ENCODE measurements at places on chromosomes 4 and X.

GRCh38 chr4:117001077-117001476, 84.3 kb downstream of the TRAM1L1 start:
- no peak for DNase-seq

GRCh38 chr4:35151816-35152572, 1092.3 kb downstream of the ARAP2 start:
- no peak for DNase-seq

DNA sequence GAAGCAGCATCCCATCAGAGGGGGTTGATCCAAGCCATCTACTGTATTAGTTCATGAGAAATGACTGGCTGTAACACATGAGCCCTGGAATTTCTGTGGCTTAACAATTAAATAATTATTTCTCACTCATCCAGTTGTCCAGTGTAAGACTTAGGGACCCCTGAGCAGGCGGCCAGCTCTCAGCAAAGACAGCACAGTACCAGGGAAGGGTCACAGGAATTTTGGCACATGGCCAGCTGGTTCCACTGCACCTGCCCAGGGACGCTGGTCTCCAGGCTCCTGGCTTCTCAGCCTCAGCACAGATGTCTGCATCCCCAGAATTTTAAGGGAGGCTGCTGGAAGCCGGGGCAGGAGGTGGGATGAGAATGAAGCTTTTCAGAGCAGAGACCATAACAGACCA, 93.7 kb upstream of the DHRSX start:
- DNase-seq: no peak

DNA sequence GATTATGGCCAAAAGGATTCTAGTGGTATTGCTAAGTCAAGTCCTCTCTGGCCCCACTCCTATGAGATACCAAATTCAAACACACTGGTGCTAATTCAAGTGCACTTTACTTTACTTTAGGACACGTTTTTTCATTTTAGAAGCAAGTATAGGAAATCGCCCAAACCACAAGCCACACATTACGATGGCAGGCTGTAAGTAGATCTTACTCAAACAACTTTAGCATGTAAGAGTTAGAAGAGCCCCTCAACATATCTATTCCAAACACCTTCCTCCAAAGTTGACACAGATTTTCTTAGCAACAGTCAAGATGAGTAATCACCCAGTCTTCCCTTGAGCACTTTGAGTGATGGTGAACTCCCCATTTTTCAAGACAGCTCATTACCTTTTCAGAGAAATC, 43.6 kb downstream of the DRD5 start:
- DNase-seq: no peak

DNA sequence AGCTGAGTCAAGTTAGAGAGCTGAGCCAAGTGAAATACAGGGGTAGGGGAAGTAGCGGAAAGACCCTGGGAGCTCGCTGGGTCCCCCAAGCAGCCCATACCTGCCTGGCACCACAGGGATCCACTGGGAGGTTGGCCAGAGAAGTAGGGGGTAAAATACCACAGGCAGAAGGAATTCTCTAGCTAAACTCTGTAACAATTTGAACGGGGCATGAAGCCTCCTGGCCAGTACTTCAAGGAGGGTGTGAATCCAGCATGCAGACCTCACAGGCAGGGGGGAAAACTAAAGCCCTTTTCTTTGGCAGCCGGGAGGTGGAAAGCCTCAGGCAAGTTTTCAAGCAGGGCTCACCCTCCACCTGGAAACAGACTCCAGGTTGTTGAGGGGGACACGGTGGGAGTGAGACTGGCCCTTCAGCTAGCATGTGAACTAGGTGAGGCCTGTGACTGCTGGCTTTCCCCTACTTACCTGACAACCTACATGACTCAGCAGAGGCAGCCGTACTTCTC, 3.7 kb upstream of the UGT2A1 start:
- DNase-seq: no peak

DNA sequence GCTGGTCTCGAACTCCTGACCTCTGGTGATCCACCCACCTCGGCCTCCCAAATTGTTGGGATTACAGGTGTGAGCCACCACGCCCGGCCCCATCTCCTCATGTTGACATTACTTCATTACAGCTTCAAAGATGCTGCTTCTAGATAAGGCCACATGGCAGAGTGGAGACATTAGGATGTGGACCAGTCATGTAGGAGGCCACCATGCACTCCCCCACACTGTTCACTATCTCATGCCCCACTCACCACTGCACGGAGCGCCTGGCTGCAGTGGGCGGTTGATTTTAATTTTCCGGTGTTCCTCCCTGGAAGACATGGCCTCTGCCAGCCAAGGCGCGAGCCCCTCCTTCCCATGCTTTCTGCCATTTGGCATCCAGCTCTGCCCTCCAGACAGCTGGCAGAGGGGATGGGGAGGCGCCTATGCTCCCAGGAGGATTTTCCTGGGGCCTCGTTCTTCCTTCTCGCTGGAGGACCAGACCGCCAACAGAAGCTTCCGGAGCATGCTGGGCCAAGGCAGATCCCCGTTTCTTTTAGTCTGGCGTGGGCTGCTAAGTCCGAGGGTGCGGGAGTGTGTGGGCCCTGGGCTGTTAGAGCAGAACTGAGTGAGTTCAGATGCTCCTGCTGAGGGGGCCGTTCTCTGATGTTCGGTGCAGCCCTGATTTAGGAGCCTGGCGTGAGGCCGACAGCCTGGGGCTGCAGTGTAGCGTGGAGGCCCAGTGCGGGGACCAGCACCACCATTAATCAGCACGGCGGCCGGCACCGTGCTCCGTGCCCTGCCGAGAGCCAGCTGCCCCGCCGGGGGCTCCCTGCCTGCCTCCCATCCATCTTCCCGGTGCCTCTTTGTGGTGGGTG, 93.1 kb downstream of the SORCS2 start:
- DNase-seq: peak; percentile 41

DNA sequence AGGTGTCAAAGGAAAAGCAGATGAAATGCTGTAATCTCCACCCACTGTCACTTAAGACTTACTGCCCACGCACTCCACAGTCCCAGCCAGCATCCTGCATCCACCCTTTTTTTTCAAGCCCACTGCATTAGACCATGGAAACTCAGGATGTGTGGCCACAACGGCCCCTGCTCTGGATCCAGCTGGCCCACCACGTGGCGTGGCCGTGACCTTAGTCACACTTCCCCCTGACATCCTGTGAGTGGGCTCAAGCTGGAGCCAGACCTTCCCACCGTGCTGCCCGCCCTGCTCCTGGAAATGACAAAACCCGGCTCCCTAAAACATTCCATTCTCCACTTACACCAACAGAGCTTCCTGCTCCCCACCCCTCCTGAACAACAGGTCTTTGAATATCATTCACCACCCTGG, 588.3 kb upstream of the DIPK2B start:
- no peak for DNase-seq

DNA sequence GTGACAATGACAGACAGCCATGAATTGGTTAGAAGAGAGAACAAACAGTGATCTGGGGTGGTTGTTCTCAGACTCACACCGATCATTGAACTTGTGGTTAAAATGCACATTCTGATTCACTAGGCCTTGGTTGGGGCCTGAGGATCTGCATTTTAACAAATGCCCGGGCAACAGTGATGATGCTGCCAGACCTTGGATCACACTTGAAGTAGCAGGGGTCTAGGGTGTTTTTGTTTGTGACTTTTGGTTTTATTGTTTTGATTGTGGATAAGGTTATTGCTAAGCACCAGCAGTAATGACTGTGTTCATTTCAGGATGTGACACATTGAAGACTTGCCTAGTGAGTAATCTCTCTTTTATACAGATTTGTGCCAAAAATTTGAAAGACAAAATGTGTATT, 36.5 kb downstream of the TXLNG start:
- no peak for DNase-seq

DNA sequence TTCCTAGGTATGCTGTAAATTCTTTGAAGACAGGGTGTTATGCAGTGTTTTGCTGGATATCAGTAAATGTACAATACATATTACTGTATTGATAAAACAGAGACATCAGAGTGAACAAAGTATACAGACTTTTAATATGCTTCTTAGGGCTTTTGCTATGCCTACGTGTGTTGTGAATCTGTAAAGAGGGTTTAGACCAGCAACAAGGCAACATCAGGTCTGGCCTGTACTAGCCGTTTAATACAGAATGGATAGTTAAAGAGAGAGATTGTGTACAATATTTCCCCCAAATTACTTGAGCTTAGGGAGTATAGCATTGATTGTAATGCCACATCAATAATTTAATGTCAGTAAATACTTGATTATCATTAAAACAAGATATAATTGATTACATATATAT, 75.2 kb downstream of the PAQR3 start:
- no peak for DNase-seq

- DNase-seq: no peak
These were observed 17.4 kb downstream of the KLF3 start for GRCh38 chr4:38681281-38681991.

DNA sequence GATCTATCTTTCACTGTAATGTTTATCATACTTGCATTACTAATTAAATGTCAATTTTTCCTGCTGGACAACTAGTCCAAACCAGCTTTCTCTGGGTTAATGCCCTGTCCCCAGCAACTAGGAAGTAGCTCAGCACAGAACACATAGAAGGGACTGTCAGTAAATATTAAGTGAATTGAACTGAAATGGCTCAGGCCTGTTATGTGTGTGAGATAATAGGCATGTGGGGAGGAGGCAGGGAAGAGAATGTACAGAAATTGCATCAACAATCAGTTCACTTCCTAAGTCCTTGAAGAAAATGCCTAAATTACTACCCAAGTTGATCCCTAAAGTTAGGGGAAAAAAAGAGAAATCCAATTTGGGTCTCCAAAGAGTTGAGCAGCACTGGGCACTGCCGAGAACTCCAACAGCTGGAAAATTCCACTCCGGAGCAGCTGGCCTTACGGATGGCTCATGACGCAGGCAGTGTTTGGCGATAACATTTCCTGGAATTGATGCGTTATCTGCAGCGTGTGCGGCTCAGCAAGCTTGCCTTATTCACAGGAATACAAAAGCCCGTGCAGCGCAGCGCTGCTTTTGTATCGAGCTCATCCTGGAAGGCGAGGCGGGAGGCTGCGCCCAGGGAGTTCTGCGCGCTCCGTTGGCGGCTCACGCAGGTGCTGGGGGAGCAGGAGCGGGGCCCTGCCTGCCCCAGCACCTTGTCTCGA, 297.3 kb upstream of the LCORL start:
- peak; percentile 17 for DNase-seq

GRCh38 chrX:24426340-24426913, 38.7 kb upstream of the PDK3 start:
- DNase-seq: no peak

GRCh38 chr4:8433136-8433535, 7.4 kb downstream of the ACOX3 start:
- no peak for DNase-seq

DNA sequence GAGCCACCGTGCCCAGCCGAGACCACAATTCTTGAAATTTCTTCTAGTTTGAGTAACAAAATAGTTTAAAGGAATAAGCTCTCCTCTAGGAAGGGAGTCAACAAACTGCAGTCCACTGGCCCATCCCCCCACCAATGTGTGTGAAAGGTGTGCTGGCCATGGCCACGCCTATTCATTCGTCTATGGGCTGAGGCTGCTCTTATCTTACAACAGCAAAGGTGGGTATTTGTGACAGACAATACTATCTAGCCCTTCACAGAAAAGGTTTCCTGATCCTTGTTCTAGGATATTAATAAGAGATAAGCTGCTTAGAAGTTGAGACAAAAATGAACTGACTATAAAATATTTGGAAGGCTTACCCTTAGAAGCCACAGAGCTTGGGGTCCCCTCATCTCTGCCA, 41.2 kb downstream of the BEND2 start:
- DNase-seq: no peak

GRCh38 chr4:157572284-157572683, 351.8 kb downstream of the GRIA2 start:
- DNase-seq: no peak

DNA sequence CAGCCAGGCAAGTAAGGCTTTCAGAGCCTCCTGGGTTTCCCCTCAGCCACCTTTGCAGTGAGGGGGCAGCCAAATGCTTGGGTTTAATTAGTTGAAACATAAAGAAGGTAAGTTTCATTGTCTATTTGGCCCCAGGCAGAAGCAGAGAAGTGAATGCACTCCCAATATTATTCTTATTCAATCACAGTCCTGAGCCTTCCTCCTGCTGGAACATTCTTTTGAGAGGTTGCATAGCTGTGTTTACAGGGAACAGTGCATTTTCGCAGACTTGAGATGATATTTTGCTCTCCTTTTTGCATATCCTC, 13.9 kb downstream of the SLC2A9 start:
- no peak for DNase-seq

DNA sequence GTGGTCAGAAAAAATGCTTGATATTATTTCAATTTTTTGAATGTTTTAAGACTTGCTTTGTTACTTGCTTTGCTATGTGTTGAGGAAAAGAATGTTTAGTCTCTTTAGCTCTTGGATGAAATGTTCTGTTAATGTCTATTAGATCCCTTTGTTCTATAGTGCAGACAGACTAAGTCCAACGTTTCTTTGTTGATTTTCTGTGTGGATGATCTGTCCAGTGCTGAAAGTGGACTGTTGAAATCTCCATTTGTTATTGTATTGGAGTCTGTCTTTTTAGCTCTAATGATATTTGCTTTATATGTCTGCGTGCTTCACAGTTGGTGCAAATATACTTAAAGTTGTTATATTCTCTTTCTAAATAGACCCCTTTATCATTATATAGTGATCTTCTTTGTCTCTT, 220.6 kb downstream of the GUCY2F start:
- no peak for DNase-seq

- no peak for DNase-seq
These were observed 582.4 kb upstream of the FAM241A start for GRCh38 chr4:111562826-111563225.

DNA sequence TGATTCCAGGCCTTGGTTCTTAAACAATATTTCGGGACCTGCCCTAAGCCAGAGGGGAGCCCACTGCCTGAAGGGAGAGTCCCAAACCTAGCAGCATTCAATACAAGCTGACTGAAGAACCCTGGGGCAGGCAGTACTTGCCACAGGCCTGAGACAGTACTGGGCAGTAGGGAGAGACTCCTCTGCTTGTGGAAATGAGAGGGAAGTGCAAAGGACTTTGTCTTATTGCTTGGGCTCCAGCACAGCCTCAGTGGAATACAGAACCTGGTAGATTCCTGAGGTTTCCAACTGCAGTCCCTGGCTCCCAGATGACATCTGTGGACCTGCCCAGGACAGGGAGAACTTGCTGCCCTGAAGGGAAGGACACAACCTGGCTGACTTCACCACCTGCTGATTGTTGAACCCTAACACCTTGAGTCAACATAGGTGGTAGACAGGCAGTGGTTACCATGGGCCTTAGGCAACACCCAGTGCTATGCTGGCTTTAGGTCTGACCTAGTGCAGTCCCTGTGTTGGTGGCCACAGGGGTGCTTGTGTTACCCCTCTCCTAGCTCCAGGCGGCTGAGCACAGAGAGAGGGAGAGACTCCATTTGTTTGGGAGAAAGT, 20.3 kb upstream of the ABCG2 start:
- no peak for DNase-seq

DNA sequence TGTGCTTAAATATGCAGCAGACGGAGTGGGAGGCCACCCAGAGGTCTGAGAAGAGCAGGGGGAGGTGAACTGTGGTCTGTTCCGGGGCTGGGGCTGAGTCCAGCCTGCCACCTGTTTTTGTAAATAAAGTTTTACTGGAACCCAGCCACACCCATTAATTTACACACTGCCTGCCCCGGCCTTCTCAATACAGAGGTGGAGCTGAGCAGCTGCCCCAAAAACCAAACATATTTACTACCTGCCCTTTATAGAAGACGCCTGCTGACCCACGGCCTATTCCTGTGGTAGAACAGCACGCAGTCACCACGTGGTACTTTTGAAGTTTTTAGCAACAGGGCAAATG, 45.9 kb downstream of the FGFRL1 start:
- DNase-seq: no peak
